ENCODE measurements at places on chromosomes 4 and X. TPM values are rescaled to one million over a fixed set of nuclear protein-coding genes. Genes with fewer than 3 reads are reported as not detected.

Gene NEIL3
- 0.39 TPM for total RNA-seq

DNA sequence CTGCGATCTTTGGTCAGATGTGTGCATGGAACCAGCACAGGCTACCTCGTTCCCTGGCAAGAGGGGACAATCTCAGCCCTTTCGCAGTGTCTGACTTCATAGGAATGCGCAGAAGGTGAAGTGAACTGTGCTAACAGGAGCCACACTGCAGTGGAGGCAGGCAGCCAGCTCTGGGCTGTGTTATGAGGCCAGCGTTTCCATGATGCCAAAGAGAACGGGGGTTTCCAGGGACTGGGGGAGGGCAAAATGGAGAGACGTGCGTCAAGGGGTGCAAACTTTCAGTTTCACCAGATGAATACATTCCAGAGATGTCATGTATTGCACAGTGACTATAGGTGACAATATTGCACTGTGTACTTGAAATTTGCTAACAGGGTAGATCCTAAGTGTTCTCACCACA is 30.4 kb downstream of the CLDN34 start:
- H3K4me3 ChIP-seq = no peak overlapping the region
- DNase-seq = no peak
- no peak overlapping the region for H3K27ac ChIP-seq
- no peaks in the 10 kb centered on the region for H3K4me1 ChIP-seq

- DNase-seq = no peak
- H3K4me1 ChIP-seq = no peaks in the 10 kb centered on the region
- H3K27ac ChIP-seq = no peak overlapping the region
- no peaks in the 10 kb centered on the region for H3K36me3 ChIP-seq
- H3K27me3 ChIP-seq = no peaks in the 10 kb centered on the region
Observed at GRCh38 chr4:139084804-139085093, 69.2 kb downstream of the NOCT start.

GRCh38 chr4:180587379-180587778 is 1655.8 kb upstream of the TENM3 start:
- no peaks in the 10 kb centered on the region for H3K4me1 ChIP-seq
- no peak for DNase-seq
- no peak overlapping the region for H3K4me3 ChIP-seq
- H3K27me3 ChIP-seq = no peaks in the 10 kb centered on the region

- H3K36me3 ChIP-seq = no peaks in the 10 kb centered on the region
- H3K4me1 ChIP-seq = no peaks in the 10 kb centered on the region
- DNase-seq = no peak
- H3K27ac ChIP-seq = no peak overlapping the region
Observed at GRCh38 chr4:172830295-172830764, 338.3 kb upstream of the GALNT7 start.

- no peak overlapping the region for H3K27ac ChIP-seq
- peak overlapping the region; percentile 70 for H3K4me3 ChIP-seq
- no peaks in the 10 kb centered on the region for H3K36me3 ChIP-seq
Observed at GRCh38 chr4:82799006-82799881, 648 bp upstream of the SCD5 start.

DNA sequence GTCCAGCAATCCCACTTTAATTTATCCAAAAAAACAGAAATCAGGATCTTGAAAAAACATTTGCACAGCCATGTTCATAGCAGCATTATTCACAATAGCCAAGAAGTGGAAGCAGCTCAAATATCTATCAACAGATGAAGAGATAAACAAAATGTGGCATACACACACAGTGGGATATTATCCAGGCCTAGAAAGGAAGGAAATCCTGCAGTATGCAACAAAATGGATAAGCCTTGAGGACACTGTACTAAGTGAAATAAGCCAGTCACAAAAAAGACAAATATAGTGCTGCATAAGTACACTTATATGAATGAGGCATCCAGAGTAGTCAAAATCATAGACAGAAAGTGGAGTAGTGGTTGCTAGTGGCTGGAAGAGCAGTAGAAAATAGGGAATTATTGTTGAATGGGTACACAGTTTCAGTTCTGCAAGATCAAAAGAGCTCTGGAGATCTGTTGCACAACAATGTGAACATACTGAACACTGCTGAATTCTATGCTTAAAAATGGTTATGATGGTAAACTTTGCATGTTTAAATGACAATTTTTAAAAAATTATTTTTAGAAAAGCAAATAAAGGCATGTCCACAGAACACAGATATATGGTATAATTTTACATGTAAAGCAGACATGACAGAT is 25.6 kb downstream of the CHM start:
- no peaks in the 10 kb centered on the region for H3K27me3 ChIP-seq
- H3K4me1 ChIP-seq = no peaks in the 10 kb centered on the region
- H3K4me3 ChIP-seq = no peak overlapping the region
- no peak for DNase-seq

DNA sequence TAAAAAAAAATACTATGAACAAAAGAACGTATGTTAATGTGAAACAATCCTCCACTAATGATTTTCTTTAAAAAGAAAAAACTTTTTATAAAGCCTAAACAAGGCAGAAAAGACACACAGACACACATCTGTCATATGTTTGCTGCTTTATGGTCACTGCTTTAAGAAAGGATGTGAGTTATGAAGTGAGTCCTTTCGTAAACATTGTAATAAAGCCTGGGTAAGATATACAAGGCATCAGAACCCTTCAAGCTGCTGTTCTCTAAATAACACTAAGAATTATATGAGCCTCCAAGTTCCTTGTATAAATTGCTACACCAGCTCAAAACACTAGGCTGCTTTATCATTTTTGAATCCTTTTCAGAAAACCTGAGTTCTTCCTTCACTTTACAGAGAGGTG is 81.6 kb downstream of the FBXO8 start:
- no peak overlapping the region for H3K4me3 ChIP-seq
- no peaks in the 10 kb centered on the region for H3K36me3 ChIP-seq
- H3K4me1 ChIP-seq = peaks cover 3% of the 10 kb centered on the region
- no peak overlapping the region for H3K27ac ChIP-seq
- no peak for DNase-seq
- no peaks in the 10 kb centered on the region for H3K27me3 ChIP-seq

- peak overlapping the region; percentile 58 for H3K27ac ChIP-seq
- H3K36me3 ChIP-seq = no peaks in the 10 kb centered on the region
- DNase-seq = no peak
- H3K4me3 ChIP-seq = peak overlapping the region; percentile 81
Observed at GRCh38 chr4:499567-499966, 557 bp downstream of the PIGG start.

GRCh38 chr4:107824350-107825071 is at the start of gene SGMS2:
TSS of gene SGMS2 (plus strand) at chr4:107824932. CDS start at chr4:107895554, 70,622 bp downstream.
- peak within 1 kb of the TSS; percentile 93 for H3K27ac ChIP-seq
- DNase-seq = peak; percentile 97
- H3K4me3 ChIP-seq = peak within 1 kb of the TSS; percentile 96
- H3K27me3 ChIP-seq = no peaks in the 10 kb centered on the region
- H3K4me1 ChIP-seq = no peaks in the 10 kb centered on the region

Gene ENAM
- not detected for total RNA-seq

Gene AFM
- not detected for total RNA-seq

Gene CLNK
- 0.30 TPM for total RNA-seq

DNA sequence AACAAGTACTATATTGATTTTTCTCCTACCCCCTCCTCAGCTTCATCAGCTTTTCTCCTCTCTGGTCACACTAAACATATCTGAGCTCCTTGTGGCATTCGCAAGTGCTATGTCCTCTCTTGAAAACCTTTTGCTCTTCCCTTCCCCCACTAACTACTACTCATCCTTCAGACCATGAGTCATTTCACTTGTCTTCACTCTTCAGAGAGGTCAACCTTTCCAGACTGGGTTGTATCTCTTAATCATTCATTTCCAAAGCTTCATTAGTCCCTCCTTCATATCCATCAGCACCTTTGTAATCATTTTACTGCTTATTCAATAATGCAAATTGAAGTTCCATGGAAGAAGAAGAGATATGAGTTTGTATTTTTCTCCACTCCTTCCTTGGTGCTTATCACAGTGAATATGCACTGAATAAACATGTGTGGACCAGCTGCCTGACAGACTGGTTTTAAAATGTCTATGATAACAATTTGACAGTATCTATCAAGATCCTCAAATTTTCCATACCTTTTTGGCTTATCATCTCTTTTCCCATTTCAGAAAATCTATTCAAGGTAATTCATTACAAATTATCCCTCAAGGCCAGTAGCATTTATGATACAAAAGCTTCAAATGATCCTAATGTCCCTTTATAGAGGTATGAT is 28.4 kb downstream of the DDX60L start:
- H3K4me1 ChIP-seq = no peaks in the 10 kb centered on the region
- no peak for DNase-seq
- no peaks in the 10 kb centered on the region for H3K27me3 ChIP-seq
- no peak overlapping the region for H3K27ac ChIP-seq
- no peaks in the 10 kb centered on the region for H3K36me3 ChIP-seq

DNA sequence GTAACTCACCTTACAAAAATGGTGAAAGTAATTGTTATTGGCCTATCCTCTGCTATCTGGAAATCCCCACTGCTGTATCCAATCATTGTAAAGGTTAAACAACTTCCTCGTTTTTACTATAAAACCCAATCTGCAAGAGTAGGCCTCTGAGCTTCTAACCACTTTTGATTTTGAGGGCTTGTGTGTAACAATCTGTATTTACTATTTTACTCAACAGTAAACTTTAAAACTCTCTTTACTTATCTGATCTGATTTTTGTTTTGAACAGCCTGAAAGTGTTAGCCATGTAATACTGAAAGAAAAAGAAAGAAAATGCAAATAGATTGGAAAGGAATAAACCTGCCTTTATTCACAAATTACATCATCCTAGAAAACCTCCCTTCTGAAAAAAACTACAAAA is 63.1 kb downstream of the SLC10A7 start:
- H3K4me3 ChIP-seq = no peak overlapping the region
- H3K4me1 ChIP-seq = no peaks in the 10 kb centered on the region
- no peak for DNase-seq
- no peaks in the 10 kb centered on the region for H3K27me3 ChIP-seq

DNA sequence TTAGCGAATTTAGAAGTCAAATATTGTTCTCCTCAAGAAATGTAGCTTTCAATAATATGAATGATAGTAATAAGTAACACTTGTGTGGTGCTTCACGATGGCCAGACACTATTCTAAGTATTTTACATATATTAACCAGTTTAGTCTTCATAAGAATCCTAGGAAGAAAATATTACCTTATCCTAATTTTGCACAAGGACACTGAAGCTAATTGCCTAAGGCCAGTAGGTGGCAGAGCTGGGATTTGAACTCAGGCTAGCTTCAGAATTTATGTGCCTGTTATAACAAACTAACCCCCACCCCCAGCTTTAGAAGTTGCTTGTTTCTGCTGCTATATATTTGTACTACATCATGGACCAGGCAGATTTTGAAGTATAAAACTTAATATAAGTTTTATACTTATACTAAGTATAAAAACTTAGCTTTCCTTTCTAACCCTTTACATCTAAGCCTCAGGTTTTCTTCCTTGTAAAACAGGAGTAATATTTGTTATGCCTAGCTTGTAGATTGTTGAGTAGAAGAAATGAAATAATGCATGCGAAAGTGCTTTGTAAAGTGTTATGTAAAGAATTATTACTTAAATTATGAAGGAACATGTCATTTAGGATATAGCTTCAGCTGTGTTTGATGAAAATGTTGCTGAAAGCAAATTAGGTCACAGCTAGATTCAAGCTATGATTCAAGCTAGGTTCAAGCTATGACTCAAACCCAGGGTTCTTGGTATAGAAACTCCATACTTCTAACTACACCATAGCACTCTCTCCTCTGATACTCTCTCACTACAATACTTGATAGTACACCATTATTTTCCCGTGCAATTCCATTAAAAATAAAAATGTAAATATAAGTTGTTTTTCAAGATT is 4.2 kb upstream of the CDS1 start:
- no peak overlapping the region for H3K27ac ChIP-seq
- H3K27me3 ChIP-seq = no peaks in the 10 kb centered on the region
- no peak overlapping the region for H3K4me3 ChIP-seq
- H3K36me3 ChIP-seq = no peaks in the 10 kb centered on the region
- no peak for DNase-seq

GRCh38 chrX:69896046-69896445 is 153.7 kb downstream of the AWAT2 start:
- H3K36me3 ChIP-seq = no peaks in the 10 kb centered on the region
- H3K27ac ChIP-seq = no peak overlapping the region
- no peak for DNase-seq
- H3K4me3 ChIP-seq = no peak overlapping the region
- no peaks in the 10 kb centered on the region for H3K4me1 ChIP-seq
- no peaks in the 10 kb centered on the region for H3K27me3 ChIP-seq

Gene ACE2
- total RNA-seq = 0.88 TPM

Gene TBX22
- not detected for total RNA-seq

Gene TMEM271
- not detected for total RNA-seq

- no peak overlapping the region for H3K4me3 ChIP-seq
- H3K4me1 ChIP-seq = no peaks in the 10 kb centered on the region
- no peak overlapping the region for H3K27ac ChIP-seq
- H3K36me3 ChIP-seq = no peaks in the 10 kb centered on the region
- no peaks in the 10 kb centered on the region for H3K27me3 ChIP-seq
Observed at GRCh38 chrX:154602226-154602625, 16.9 kb downstream of the CTAG1B start.

Gene SLC6A14
- not detected for total RNA-seq

Gene MAGEA10
- total RNA-seq = not detected

DNA sequence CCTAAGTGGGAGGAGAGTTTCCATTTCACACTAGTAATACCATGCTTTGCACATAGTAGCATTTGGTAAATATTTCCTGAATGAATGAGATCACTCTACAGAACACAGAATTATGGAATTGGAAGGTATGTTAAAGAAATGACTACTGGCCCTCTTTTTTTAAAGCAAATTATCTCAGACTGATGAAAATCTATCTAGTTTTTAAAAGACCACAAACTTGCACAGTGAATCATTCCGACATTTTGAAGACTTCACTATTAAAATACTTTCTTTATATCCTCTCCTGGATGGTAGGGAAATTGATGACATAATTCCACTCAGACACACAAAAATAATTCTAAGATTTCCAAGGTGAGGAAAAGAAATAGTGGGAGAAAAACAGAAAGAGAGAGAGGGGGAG is 68.4 kb upstream of the ETNPPL start:
- no peaks in the 10 kb centered on the region for H3K4me1 ChIP-seq
- H3K27me3 ChIP-seq = no peaks in the 10 kb centered on the region
- DNase-seq = no peak
- H3K36me3 ChIP-seq = no peaks in the 10 kb centered on the region
- H3K27ac ChIP-seq = no peak overlapping the region

Gene POLN
- 3.2 TPM for total RNA-seq

DNA sequence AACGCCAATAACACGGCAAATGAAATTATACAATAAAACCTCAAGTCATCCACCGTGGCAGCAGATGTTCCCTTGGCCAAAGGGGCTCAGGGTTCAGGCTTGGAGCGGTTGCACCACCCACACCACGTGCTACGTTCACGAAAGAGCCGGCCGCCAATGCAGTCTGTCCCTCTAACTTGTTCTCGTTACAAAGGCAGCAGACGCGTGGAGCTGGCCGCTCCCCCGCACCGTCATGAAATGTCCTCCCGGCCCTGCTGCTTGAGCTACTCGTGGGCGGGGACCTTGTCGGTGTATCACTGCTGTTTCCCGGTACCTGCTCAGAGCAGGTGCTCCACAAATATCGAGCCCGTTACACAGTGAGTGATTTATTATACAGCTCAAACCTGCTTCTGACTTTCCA is 36.4 kb upstream of the MAN2B2 start:
- no peak for DNase-seq
- no peak overlapping the region for H3K27ac ChIP-seq
- H3K4me3 ChIP-seq = no peak overlapping the region

Gene ZNF827
- 29.2 TPM for total RNA-seq

Gene MORF4L2
- 399 TPM for total RNA-seq

Data from aorta (tissue), 5 donors.